ENCODE measurements at places on chromosomes 7 and 10.

DNA sequence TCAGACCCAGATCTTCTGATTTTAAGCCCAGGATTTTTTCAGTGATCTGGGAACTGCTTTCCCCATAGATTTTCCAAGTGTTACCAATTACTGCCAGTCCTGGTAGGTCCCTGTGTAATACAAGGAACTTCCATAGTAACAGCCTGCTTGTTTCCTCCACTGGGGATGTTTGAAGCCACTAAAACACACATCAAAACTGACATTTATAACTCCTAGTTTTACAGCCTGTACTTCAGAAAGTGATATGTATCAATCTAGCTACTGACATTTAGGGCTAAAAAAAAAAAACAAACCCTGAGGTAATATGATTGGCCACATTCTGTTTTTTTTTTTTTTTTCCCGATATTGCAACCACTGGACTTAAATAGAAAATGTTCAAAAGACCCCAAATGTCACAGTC, 166.9 kb upstream of the SP4 start:
- DNase-seq, result no peak

DNA sequence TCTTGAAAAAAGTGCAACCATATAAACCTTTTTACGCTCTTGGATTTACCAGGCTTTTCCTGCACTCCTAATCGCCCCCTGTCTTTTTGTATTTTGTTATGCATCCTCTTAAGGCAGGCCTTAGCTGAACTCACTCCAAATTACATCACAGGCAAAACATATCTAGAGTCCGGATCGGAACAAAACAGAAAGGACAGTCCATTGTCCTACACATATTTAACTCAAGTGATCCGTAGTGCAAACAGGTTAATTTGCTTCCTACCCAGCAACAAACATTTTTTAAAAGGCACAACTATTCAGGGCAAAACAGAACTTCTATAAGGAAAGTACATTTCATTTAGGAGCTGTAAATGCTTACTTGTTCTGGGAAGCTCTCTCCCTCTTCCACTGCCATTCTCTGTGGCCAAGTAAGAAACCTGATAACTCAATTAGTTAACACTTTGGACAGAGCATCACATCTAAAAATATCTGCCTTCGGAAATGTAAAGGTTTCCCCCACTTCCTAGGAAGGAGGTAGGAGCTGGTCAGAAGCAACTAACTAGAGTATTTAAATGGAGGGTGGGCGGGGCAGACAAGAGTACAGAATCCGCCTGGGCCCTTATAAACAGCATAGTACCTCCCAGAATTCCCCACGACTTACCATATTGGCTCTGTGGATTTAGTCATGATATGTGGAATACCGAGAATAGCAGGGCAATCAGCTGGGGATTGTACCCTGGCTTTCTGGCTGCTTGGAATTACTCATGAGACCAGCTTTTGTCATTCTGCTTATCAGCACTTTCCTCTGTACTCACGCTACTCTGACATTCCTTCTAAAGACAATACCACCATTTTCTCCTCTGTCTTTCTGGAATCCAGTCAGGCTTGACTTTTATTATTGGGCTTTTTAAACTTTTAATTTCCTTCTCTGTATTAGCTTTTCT, 89.5 kb downstream of the ANK3 start:
- DNase-seq, result peak; percentile 93

GRCh38 chr7:144671429-144671828, 164.4 kb downstream of the TPK1 start:
- no peak for DNase-seq

GRCh38 chr10:93654201-93654600, 41.9 kb downstream of the PDE6C start:
- DNase-seq, result no peak

DNA sequence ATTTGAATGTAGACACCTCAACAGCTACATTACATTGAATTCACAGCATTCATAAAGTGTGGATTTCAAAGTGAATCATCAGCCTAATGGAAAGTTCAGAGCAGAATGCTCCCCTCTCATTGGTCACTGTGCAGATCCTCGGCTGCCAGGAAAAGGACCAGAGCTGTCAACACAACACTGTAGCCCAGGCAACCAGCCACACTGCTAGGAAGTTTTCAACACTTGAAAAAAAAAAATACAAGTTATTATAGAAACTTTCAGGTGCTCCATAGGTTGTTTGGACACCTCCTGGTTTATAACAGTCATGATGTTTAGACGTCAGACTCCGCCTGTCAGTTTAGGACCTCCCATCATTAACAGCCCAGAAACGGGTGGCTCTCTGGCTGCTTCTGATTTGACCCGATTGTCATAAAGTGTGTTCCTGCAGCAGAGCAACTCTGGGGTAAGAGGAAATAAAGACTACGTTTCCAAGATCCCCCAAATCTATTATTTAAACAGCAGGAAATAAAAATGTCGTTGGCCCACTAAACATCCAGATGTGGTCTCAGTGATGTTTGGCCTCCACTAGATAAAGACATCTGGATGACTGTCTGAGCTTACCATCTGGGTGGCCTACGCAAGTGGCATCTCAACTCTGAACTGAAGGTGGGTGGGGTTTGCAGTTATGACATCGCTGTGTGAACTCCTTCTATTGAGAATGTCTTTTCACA, 117.4 kb downstream of the CABCOCO1 start:
- peak; percentile 59 for DNase-seq

GRCh38 chr10:112461029-112461887, 14.2 kb downstream of the VTI1A start:
- peak; percentile 83 for DNase-seq

DNA sequence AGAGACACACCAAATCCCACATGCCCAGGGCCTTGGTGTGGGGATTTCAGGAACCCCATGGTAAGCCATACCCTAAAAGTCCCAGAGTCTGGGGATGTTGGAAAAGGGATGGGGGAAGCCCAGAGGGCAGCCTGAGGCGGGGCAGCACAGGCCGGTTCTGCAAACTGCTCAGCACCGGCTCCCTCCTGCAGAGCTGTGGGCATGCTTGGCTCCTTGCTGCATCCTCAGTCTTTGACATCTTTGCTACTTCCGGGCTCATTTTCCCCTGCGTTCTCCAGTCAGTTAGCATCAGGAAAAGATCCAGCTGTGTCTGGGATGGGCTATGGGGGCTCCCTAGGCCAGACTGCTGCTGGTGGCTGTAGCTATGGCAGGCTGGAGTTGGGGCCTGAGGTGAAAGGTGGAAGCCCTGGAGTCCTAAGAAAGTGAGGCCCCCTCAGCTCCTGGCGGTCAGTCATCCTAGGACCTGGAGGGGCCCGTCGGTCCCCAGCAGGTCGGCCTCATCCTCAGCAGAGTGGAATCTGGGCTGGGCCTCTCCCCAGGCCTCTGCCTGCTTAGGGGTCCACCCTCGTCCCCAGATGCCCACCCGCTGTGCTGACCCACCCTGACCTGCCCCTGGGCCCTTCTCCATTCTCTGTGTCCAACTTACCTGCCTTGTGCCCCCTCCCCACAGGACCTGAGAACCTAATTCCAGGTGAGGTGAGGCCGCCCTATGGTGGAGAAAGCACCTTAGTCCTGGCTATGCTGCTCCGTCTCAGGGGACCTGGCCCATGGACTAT, 9.3 kb downstream of the TBATA start:
- no peak for DNase-seq

- DNase-seq, result no peak
Observed at GRCh38 chr10:49140304-49141177, 6.7 kb upstream of the FAM170B start.

- peak; percentile 40 for DNase-seq
Observed at GRCh38 chr10:73060738-73061635, 35.7 kb downstream of the P4HA1 start.
